Motor neuron (in vitro differentiated cells): ENCODE measurements at places on chromosomes 6 and 20. TPM values are rescaled to one million over a fixed set of nuclear protein-coding genes. Genes with fewer than 3 reads are reported as not detected.

COX4I2 gene
- not detected in 2 replicates for total RNA-seq

NR2E1 gene
- 0.45 and 1.7 TPM in 2 replicates for total RNA-seq

ZC2HC1B gene
- not detected in 2 replicates for total RNA-seq

WFDC13 gene
- total RNA-seq = not detected in 2 replicates

C6orf15 gene
- total RNA-seq = 0.39 and 1.00 TPM in 2 replicates

OR2H1 gene
- 0.10 TPM in 1 of 2 replicates, not detected in the other for total RNA-seq

RGS17 gene
- total RNA-seq = 15.7 and 16.5 TPM in 2 replicates

EPPIN gene
- 0.27 and 0.31 TPM in 2 replicates for total RNA-seq

ZNF334 gene
- total RNA-seq = 10.3 and 12.2 TPM in 2 replicates

ESR1 gene
- total RNA-seq = 0.27 and 0.67 TPM in 2 replicates

OR2J3 gene
- total RNA-seq = not detected in 2 replicates

TRIM10 gene
- total RNA-seq = 0.15 and 0.17 TPM in 2 replicates

HLA-DPB1 gene
- 2.7 and 3.1 TPM in 2 replicates for total RNA-seq

STMND1 gene
- 0.46 TPM in 1 of 2 replicates, not detected in the other for total RNA-seq

CST7 gene
- total RNA-seq = not detected in 2 replicates

NRN1 gene
- total RNA-seq = 49.2 and 55.6 TPM in 2 replicates

HCK gene
- total RNA-seq = 0.39 and 0.62 TPM in 2 replicates

SIRPD gene
- 0.14 TPM in 1 of 2 replicates, not detected in the other for total RNA-seq

ABRACL gene
- 61.3 and 62.2 TPM in 2 replicates for total RNA-seq

RCAN2 gene
- total RNA-seq = 0.27 and 2.6 TPM in 2 replicates

HLA-G gene
- total RNA-seq = not detected in 2 replicates

DNMT3B gene
- total RNA-seq = 4.0 and 4.1 TPM in 2 replicates

JARID2 gene
- total RNA-seq = 33.2 and 33.7 TPM in 2 replicates

CGAS gene
- total RNA-seq = 0.16 and 0.18 TPM in 2 replicates

AGER gene
- total RNA-seq = 6.3 and 6.5 TPM in 2 replicates

CRISP3 gene
- total RNA-seq = 0.13 TPM in 1 of 2 replicates, not detected in the other

CCN2 gene
- total RNA-seq = 2.2 and 2.5 TPM in 2 replicates

SEMG1 gene
- not detected in 2 replicates for total RNA-seq

TMEM200A gene
- total RNA-seq = 0.49 and 0.59 TPM in 2 replicates
